ENCODE measurements at places on chromosomes 7 and 10.

DNA sequence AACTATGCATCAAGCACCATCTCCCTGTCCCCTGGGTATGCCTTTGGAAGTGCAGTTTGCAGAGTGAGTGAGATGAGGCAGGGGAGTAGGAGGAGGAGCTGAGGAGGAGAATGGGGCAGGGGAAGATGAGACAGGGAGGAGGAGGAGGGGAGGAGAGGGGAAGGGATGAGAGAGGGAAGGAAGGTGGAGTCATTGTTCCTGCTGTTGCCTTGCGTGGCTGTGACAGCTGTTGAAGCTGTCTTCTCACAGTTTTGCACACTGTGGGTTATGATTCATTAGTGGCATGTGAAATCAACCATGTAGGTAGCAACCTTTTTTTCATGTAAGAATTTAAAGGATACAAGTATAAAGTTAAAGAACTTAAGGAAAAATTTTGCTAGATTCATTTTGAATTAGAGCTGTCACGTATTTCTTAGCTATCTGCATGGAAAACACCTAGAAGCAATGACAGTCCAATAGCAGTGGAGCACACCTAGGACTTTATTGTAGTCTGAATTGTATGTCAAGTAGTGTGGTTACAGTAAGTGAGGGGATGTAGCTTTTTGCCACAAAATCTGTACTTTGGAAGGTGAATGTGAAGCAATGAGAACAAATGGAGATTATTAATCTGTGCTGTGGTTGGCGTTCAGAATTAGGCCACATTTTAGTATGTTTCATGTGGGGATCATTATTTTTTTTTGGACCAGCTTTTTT lies 21.7 kb downstream of the CCM2 start:
- no peak for DNase-seq

DNA sequence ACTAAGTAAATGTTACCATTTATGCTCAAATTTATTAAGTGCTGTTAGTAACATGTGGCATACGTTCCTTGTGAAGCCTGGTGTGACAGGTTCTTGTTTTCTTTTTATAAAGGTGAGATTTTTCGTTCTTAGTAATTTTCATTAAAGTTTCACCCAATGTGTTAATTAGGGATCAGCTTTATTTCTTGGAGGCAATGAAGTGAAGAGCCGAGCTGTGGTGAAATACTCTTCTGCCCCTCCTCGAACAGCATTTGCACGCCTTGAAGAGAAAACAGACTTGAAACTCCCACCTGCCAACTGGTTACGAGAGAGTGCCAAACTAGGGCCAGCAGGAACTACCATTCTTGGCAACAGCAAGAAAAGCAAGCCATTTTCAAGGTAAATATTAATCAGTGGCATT lies 1.5 kb downstream of the EDRF1 start:
- DNase-seq = no peak

DNA sequence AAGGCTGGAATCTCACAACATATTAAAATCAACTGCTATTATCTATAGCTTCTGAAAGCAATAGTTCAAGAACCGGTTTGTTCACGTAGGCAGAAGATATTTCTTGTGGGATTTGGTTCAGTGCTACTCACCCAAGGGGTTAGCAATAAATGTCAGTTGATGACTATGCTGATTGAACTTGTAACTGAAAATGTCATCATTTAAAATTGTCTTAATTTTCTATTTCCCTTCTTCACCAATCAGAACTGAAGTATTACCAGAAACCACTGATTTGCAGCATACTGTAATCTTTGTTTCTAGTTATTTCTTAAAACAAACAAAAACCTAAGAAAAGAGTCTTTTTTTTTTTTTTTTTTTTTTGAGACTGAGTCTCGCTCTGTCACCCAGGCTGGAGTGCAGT lies 46.1 kb downstream of the CPEB3 start:
- DNase-seq = no peak

DNA sequence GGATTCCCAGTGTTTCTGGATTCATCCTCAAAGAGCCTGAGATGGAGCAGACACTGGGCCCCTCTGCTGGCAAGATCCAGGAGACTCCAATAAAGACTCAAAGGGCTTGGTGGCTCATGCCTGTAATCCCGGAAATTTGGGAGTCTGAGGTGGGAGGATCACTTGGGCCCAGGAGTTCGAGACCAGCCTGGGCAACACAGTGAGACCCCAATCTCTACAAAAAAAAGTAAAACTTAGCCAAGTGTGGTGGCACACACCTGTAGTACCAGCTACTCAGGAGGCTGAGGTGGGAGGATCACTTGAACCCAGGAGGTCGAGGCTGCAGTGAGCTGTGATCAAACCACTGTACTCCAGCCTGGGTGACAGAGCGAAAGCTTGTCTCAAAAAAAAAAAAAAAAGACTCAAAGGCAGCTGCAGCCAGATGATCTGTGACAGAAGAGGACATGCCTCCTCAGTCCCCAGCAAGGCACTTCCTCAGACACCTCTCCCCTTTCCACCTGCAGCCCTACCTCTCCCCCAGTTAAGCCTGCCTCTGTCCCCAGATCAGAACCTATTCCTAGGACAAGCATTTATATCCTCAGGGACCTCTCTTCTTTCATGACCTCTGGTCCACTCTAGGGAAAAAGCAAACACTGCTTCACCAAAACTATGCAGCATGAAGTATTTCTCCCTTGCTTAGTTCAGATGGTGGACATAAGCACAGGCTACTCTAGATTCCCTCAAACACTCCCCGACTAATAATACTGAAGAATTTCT lies 27.9 kb downstream of the PDLIM1 start:
- DNase-seq = no peak

DNA sequence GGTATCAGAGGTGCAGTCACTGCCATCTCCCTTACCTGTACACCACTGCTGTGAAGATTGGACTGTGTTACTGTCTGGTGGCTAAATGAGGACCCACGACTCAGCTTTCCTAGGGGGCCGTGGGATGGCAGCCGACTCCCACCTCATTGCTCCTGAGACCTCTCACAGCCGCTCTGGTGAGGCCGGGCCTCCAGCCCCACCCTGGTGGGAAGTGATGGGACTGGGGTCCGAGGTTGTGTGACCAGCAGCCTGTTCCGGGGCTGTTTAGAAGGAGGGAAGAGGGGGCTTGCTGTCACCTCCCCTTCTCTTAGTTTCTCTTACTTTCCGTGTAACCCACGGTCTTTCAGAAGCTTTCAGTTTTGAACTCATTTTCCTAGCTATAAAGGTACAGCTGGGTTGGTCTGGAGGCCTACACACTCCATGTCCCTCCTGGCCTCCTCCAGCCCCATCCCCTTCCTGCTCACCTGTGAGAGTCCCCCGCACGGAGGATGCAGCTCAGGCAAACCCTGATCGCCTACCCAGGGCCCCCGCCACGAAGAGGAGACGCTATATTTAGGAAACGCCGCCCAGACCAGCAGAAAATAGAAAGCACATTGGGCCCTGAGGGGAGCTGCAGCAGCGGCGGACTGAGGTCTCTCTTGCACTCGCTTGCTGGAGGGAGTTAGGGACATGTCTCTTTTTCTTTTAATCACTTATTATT lies 4.6 kb downstream of the EMX2 start:
- DNase-seq = no peak

- no peak for DNase-seq
These were observed 765 bp downstream of the WBP1L start for GRCh38 chr10:102744374-102745051.

GRCh38 chr7:84799106-84799505 lies 387.8 kb downstream of the SEMA3D start:
- no peak for DNase-seq

DNA sequence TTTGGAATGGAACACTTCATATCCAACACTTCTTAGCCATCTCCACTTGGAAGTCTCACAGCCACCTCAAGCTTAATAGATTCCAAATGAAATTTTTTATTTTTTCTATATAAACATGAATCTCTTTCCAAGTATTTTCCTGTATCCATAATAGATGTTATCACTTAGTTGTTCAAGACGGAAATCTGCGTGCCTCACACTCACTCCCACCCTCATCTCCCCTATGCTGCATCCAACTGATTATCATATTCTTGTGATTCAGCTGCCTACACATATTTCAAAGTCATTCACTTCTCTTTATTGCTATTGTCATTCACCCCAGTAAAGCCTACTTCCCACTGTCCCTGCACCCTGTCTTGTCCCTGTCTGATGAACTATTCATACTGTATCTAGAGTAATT lies 70.2 kb upstream of the MKX start:
- no peak for DNase-seq
